ENCODE measurements at places on chromosomes 12 and 14. TPM values are rescaled to one million over a fixed set of nuclear protein-coding genes. Genes with fewer than 3 reads are reported as not detected.

GRCh38 chr12:50621399-50622300 lies 116.9 kb downstream of the DIP2B start:
- DNase-seq: peak; percentile 86

GRCh38 chr12:132569856-132570480 lies 40.4 kb downstream of the LRCOL1 start:
- DNase-seq: no peak

- no peak for DNase-seq
These were observed 47.6 kb upstream of the ITPR2 start for GRCh38 chr12:26880625-26881024.

P2RX2 gene
- 17.7 TPM for polyA plus RNA-seq

DNA sequence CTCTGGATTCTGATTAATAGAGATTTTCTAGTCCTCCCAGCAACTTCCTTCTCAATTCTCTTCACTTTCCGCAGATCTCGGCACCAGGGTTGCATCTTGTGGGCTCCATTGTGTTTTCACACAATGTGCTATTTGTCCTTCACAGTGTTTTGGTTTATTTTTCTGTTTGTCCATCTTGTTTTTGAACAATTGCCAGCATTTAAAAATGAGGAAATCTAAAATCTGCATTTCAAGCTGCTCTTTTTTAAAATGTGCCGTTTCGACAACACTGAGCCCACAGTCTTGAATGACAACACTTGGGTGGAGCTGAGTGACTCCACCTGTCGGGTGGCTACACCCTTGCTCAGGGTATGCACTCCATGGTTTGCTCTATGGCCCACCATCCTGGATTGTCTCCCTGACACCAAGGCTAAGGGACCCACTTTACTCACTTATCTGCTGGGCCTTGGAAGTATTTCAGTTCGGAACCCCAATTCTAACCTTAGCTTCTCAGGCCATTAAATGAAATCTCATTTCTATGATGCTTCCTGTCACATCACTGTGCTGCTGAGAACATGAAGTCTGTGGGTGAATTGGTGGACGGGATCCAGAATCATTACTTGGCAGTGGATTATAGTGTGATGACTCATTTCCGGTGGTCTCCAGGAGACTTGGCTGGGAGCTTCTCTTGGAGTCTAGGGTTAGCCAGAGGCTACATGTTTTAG lies 3.4 kb upstream of the MYRFL start:
- no peak for DNase-seq

Data from small intestine (tissue), 16 donors.